ENCODE measurements at places on chromosomes 13 and 19. TPM values are rescaled to one million over a fixed set of nuclear protein-coding genes. Genes with fewer than 3 reads are reported as not detected.

- DNase-seq: no peak
Observed at GRCh38 chr13:45799451-45799850, 52.1 kb downstream of the SIAH3 start.

DNA sequence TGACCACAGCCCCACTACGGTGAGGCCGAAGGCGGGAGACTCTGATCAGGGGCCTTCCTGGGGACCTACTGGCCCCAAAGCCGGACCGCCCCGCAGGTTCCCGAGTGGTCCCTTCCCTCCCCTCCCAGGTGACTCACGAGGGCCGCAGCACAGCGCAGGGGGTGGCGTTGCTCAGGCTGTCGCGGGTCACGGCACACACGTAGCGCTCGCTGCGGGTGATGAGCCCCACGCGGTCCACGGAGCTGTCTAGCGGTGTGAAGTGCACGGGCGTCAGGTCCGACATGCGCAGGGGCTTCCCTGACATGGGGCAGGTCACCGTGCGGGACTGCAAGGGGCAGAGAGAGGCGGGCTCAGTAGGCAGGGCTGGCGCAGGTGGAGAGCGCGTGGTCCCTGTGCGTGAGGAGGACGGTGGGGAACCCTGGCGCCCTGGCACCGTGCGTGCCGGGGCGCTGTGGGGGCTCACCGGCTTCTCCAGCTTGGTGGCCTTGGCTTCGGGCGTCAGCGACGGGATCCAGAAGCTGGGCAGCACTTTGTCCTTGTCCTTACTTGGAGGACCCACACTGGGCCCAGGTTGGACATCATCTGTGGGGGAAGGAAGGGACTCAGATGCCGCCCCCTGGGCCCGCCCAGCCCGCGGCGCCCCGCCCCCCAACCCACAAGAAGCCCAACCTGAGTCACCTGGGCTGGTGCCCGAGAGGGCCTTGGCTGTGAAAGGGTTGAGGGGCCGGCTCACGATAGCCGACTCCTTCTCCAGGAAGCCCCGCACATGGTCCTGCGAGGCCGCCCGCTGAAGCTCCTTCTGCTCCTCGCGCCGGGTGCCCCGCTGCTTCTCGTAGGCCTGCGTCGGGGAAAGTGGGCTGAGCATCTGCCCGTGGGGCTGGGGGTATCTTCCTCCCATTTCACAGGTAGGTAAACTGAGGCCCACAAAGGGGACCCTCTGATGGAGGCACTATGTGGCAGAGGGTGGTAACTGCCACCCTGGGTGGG lies 23.7 kb downstream of the NOSIP start:
- DNase-seq: no peak

- no peak for DNase-seq
Observed at GRCh38 chr13:77267362-77267761, 59.5 kb downstream of the MYCBP2 start.

- DNase-seq: no peak
Observed at GRCh38 chr13:40911341-40911740, 107.8 kb downstream of the ELF1 start.

- no peak for DNase-seq
Observed at GRCh38 chr19:3110126-3110825, 16.1 kb downstream of the GNA11 start.

The SHISA7 gene
- 0.45 TPM for polyA plus RNA-seq

The HIPK4 gene
- polyA plus RNA-seq: 32.8 TPM
